ENCODE measurements at places on chromosomes 2 and 18.

GRCh38 chr2:160700021-160700814 lies 206.6 kb upstream of the RBMS1 start:
- DNase-seq, result no peak

DNA sequence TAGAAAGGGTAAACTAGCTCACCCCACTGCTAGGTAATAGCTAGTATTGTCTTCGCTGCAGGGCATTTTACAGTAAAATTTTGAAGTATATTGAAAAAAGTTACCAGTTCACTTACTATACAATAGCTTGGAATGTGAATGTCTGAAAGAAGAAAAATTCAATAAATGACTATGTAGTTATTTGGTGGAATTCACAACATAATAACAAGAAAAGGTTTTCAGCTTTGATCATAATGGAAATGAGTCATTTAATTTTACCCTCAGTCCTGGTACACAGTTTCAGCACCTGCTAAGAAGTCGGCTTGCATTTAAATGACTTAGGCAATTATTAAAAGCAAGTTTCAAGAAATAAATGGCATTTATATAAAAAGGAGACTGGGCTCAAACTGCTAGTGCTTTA lies 90.4 kb downstream of the NUP35 start:
- no peak for DNase-seq

GRCh38 chr2:29215739-29216608 lies 100.8 kb downstream of the CLIP4 start:
- no peak for DNase-seq

GRCh38 chr2:97740590-97741182 lies 27.3 kb downstream of the ZAP70 start:
- DNase-seq, result peak; percentile 45

- DNase-seq, result no peak
Observed at GRCh38 chr2:188582211-188582610, 290.5 kb downstream of the GULP1 start.

DNA sequence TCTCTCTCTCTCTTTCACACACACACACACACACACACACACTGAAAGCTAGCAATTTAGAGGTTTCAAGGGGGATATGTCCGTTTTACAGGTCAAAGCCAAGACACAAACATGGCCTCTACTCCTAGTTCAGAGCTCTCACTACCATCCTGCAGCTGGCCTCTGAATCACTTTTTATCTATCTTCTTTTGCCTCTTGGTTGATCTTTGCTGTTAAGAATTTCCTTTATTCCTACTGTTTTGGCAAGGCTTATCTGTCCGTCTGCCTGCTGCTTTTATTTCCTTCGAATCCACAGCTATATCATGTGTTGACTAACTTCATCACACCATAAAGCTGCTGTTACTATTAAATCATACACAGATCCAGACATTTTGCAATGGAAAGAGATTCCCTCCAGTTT lies 543.0 kb downstream of the PLCL1 start:
- no peak for DNase-seq

DNA sequence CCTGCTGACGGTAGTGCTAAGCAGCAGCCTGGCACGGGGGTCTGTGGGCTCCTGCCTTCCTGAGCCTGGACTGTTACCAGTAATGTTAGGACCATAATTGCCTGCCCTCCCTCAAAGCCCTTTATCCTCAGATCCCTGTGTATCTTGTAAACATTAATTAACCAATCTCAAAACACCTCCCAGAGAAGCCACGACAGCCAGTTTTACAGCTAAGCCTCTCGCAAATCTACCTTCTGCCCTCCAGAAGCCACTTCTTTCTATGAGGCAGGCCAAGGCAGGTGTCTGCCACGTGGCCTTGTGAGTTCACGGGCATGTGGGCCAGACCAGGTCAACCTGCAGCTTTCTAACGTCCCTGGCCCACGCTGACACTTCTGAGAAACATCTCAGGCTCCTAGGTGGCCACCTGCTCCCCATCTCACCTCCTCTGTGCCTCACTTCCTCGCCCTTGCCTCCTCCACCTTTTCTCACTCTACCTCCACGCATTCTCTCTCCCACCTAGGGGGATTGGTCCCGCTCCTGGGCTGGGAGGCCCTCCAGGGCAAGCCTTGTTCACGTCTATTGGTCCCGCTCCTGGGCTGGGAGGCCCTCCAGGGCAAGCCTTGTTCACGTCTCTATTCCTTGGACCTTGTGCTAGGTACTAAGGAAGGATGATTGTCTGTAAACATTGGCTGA lies 64.3 kb downstream of the EDAR start:
- no peak for DNase-seq

GRCh38 chr2:133573491-133574162 lies 5.4 kb upstream of the NCKAP5 start:
- DNase-seq, result no peak

All from heart left ventricle (tissue), 16 donors.